Muscle of arm (tissue), 14 donors: ENCODE measurements at places on chromosomes 7 and 10. TPM values are rescaled to one million over a fixed set of nuclear protein-coding genes. Genes with fewer than 3 reads are reported as not detected.

DNA sequence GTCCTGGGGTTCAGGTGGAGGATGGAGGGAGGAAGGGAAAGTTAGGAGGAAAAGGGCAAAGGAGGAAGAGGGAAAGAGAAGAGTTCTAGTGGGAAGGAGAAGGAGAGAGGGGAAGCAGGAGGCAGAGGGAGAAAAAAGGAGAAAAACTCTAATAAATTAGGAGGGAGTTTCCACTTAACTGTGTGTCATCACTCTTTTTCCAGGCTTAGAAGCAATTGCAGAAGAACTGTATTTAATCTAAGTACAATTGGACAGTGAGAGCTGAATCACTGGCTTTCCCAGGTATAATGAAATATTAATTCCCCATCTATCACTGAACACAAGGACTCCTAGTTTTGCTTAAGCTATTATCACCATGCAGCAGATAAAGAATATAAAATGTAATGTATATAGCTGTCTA is 76.8 kb downstream of the CREB3L2 start:
- no peak for DNase-seq

AGAP9 gene
- polyA plus RNA-seq, result 15.4 TPM

ASB10 gene
- 6.3 TPM for polyA plus RNA-seq

DBNL gene
- polyA plus RNA-seq, result not detected

DNA sequence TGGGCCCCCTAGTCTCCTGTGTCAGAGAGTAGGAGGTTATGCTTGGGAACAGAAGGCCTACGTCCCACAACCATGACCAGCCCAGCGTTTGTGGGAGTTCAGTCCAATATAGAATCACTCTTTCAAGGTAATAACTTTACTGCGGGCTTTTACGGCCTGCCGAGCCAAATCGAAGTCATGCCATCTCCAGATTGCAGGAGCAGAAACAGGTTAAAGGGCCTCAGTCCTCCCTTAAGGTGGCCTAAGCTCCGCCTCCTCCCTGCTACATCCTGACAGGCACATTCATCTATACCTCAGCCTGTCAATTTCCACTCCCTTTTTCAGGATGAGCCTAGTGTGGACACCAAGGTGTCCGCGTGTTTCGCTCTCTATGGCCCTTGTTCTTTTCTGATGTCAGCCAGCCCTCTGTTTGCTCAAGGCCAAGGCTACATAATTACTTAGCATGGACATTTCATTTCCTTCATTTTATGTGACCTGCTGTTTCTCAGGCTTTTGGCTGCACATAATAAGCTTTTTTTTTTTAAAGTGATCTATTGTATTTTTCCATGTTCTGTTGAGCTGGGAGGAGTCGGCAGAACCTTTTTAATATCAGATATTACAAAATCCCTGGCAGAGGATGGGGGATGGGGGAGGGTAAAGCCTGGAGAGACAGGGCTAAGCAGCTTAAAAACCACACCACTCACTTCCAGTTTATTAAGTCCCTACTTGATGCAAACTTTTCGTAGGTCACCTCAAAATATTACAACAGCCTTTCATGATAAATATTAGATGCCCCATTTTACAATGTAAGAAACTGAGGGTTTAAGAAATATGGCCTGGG is 84.6 kb downstream of the CACNB2 start:
- DNase-seq, result no peak

GRCh38 chr7:83876593-83876992 is 227.7 kb upstream of the SEMA3E start:
- DNase-seq, result no peak

DNA sequence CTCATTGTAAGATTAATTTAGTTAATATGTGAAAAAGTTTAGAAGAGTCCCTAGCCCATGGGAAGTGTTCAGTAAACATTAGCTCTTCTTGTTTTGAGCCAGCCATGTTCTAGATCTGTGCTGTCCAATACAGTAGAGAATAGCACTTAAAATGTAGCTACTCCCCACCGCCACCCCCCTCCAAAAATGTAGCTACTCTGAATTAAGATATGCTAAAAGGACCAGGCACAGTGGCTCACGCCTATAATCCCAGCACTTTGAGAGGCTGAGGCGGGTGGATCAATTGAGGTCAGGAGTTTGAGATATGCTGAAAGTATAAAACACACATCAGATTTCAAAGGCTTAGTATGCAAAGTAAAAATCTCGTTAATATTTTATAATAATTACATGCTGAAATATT is 47.3 kb upstream of the MXI1 start:
- no peak for DNase-seq

VWC2 gene
- polyA plus RNA-seq, result 0.14 TPM

GRCh38 chr10:111234234-111234913 is 157.5 kb downstream of the ADRA2A start:
- DNase-seq, result no peak

DNA sequence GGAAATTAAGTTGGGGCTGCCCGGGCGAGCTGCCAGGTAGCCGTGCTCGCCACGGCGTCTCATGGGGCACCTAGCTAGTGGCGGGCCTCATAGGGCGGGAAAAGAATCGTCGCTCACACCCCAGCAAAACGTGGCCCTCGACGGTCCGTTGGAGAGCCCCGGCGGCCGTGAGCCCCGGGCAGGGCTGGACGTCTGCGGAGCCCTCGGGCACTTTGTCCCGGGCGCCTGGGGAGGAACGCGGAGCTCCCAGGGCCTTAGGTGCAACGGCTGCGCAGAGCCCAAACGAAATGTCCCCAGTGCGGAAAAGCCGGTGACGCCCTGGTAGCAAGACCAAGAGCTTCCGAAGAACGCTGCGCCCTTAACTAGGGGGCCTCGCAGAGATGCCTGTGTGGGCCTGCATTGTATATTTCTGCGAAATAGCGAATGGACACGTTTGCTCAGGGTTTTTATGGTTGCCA is 866 bp upstream of the SFMBT2 start:
- DNase-seq, result no peak

DNA sequence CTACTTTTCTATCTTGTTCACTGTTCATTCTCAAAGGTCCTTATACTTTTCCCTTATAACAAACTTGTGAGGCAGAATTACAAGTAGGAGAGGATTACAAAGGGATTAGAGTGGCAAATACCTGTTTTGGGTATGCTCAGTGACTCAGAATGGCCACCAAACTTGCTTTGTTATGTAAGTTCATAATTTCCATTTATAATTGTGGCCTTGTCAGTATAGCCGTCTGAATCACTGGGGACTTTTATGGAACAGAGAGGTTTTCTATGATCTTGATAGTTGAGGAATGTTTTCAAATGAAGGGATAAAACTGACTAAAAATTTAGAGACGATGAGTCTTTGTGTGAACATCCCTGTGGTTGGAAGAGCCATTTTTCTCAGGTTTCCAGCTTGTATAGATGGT is 116.2 kb downstream of the SND1 start:
- DNase-seq, result no peak

GRCh38 chr7:69609541-69610373 is 11.5 kb downstream of the AUTS2 start:
- no peak for DNase-seq
